ENCODE measurements at places on chromosomes 6 and 20. TPM values are rescaled to one million over a fixed set of nuclear protein-coding genes. Genes with fewer than 3 reads are reported as not detected.

The RIPPLY2 gene
- total RNA-seq: not detected

The RNF39 gene
- total RNA-seq: not detected

The FGD2 gene
- not detected for total RNA-seq

The TFAP2A gene
- total RNA-seq: 11.9 TPM

The PARD6B gene
- total RNA-seq: 3.5 TPM

The TREML2 gene
- not detected for total RNA-seq

The HLA-DRB1 gene
- total RNA-seq: not detected

The SFTA2 gene
- total RNA-seq: not detected

The C6orf58 gene
- total RNA-seq: not detected

The MEP1A gene
- total RNA-seq: not detected

The GPLD1 gene
- total RNA-seq: 1.1 TPM

The TUBB2B gene
- total RNA-seq: 14.1 TPM

The VSX1 gene
- 0.43 TPM for total RNA-seq

The ACSS2 gene
- total RNA-seq: 11.9 TPM

The MYLK4 gene
- total RNA-seq: 0.12 TPM

The DLGAP4 gene
- 56.9 TPM for total RNA-seq

The ANKEF1 gene
- total RNA-seq: 6.9 TPM
